ENCODE measurements at places on chromosomes 2 and 18. TPM values are rescaled to one million over a fixed set of nuclear protein-coding genes. Genes with fewer than 3 reads are reported as not detected.

RAX gene
- polyA plus RNA-seq: not detected

C2orf74 gene
- polyA plus RNA-seq: 35.9 TPM

NEU4 gene
- 1.9 TPM for polyA plus RNA-seq

EFHD1 gene
- 66.4 TPM for polyA plus RNA-seq

TCF23 gene
- 0.62 TPM for polyA plus RNA-seq

- DNase-seq: peak; percentile 48
Measured at GRCh38 chr2:100260712-100261620, 61.3 kb downstream of the LONRF2 start.

GRCh38 chr18:51802569-51803428 is 537.2 kb upstream of the DCC start:
- no peak for DNase-seq

- DNase-seq: no peak
Measured at GRCh38 chr2:195579776-195580555, 77.1 kb upstream of the SLC39A10 start.

GRCh38 chr2:120750488-120751210 is 15.0 kb downstream of the GLI2 start:
- no peak for DNase-seq

- DNase-seq: no peak
Measured at GRCh38 chr18:3029215-3029952, 16.4 kb upstream of the LPIN2 start.

DNA sequence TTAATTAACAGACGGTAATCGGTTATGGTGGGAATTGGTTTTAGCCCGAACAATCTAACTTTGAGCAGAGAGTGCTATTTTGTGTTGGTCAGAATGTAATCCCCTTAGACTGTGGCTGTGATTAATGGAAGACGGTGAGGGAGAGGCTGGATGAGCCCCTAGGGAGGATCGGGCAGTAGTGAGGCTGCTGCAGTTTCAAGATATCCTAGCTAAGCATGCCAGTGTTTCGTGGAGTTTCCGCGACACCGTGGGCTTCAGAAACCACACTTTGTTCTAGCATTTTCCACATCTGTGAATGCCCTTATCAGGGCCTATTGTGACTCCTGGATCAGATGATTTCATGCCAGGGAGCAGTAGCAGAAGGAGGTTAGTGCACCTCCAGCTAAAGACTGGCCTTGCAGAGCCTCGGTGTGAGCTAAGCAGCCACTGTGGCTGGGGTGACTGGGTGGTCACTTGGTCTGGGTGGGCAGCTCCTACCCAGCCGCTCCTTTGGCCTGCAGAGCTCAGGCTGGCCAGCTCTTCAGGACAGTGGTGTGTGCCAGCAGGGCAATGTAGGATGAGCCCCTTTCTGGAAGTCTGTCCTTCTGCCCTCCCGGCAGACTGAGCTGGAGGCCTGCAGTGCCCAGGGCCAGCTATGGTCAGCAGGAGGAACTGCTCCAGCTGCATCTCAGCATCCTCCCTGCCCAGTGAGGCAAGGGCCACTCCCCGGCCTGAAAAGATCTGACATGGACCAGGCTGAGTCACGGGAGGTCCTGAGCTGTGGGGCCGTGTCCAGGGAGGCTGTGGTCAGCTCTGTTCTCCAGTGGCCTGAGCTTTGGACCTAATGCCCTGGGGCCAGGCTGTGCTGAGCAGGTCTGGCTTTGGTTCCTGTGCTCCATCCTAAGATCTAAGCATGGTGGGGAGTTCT is 142.6 kb upstream of the GPC1 start:
- no peak for DNase-seq

DNA sequence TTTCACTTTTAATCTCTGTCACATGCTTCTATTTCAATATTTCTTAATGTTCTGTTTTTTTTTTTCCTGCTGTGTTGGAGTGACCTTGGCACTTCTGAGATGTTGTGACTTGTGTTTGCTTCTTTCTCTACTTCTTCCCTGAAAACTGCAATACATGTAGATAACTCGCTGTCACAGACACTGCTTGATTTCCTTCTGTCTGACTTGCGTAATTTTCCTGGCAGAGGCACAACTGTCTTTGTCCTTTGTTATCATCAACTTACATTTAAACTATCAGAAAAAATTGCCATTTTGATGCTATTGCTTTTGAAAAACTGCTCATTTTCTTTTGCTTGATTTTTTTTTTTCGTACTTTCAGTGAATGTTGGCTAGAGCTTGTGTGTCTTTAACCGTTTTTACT is 69.0 kb downstream of the BABAM2 start:
- DNase-seq: no peak

GRCh38 chr2:160876765-160877164 is 283.5 kb upstream of the TANK start:
- no peak for DNase-seq

DNA sequence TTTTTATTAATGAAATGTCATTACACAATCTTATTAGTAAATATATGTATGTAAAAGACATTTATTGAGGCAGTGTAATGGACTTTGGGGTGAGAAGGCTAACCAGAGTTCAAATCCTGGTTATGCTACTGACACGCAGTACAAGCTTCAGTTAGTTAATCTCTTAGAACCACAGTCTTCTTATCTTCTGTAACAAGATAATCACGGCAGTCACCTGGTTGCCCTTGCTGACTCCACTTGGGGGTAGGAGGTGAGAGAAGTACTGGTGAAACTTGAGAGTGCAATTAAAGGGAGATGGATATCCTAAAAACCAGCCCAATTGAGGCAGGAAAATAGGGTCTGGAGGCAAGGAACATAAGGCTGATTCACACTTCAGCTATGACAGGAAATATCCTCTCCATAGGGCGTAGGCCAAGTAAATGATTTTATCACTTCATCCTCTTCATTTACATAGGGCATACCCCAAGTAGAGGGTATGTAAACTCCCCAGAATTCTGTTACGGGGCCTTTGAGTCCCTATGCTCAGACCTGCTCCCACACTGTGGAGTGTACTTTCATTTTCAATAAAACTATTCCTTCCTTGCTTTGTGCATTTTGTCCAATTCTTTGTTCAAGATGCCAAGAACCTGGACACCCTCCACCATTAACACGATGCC is 21.3 kb downstream of the SKA1 start:
- no peak for DNase-seq

DNA sequence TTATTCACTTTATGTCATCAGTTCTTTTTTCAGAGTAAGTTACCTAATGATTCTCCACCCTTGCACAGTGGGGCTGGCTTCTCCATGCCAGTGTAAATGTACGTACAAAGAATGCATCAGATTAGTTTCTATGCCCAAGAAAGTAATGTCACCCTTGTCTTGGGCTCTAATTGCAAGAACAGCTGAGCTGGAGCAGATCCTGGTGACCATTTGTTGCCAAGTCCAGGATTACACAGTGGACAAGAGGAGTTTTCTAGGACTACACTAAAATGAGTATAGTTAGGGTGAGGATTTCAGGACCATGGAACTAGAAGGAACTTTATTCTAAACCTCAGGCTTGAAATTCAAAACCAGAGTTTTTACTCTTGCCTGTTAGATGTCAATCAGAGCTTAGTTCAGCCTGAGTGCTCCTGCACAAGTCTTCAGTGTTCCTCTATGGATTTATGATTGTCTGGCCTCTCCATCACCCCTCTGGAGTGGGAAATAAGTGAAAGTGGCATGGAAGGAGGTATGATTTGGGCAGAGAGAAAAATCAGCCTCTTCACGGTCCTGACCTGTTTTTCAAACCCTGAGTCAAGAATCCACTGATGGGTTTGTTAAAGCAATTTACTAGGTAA is 29.8 kb downstream of the PCBP1 start:
- DNase-seq: no peak

DNA sequence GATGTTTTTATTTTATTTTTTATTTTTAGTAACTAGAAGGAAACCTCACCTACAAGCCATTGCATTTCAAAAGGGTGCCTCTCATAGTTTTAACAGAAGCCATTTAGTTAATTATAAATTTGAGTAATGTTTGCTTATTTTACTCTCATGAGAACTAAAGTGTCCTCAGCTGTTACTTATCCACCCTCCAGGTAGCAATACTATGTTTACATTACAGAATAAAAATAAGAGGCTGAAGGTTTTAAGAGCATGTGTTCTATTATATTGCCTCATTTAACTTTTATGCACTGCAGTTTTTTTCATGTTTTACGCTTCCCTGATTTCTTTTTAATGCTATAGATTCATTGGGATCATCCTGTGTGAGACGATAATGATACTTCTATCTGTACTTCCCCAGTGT is 235.5 kb downstream of the THSD7B start:
- no peak for DNase-seq

DNA sequence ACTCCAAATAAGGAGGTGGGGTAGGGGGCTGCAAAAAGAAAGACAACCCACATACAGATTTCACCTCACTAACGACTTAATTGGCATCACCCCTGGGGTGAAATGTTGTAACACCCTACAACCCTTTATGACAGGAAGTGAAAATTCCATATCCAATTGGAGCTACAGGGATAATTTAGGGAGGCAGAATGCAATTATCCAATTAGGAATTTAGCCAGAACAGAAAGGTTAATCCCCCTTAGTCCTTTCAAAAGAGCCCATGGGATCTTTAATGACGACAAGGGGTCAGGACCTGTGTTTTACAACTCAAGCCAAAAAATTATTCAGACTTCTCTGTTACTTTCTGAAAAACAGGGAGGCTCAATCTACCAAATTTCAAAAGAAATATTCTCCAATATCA is 1027.1 kb downstream of the TMEM182 start:
- no peak for DNase-seq

DNA sequence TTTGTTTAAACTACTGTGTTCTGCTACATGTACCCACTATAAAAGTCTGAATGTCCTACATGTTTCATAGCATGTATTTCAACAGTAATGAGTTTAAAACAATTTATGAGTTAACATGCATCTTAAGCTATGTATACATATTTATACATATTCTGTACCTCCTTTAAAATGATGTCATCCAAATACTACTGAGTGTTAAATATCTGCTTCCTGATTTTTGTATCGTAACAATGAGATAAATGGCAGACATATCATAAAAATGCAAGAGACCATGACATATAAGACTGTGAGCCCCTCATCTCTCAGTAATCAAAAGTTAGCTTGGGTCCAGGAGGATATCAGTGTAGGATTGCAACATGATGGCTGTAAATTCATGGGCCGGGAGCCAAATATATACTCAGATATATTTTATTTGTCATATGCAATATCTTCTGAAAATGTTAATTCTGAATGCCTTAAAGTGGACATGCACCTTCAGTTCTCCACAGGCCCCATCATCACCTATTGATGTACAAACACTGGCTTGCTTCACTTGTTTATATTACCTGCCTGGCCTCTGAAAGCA is 3.6 kb downstream of the COL5A2 start:
- no peak for DNase-seq

DNA sequence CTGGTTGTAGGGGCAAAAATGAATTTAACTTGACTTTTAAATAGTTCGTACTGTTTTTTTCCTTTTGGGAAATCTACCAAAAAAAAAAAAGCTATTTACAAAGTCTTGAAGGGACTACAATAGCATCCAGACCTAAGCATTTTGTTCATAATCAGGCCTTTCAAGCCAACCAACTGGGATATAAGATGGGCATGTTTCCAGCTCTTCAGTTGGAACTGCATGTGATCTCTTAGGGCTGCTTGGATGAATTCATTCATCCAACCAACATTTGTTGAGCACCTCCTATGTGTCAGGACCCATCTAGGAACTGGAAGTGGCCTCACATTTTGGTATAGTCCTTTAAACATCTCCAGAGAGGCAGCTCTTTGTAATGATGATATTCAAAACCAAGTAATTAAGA is 98.6 kb downstream of the AAK1 start:
- DNase-seq: no peak

Measured in renal cortex interstitium (tissue), 15 donors.